ENCODE measurements at places on chromosomes 2 and 18.

DNA sequence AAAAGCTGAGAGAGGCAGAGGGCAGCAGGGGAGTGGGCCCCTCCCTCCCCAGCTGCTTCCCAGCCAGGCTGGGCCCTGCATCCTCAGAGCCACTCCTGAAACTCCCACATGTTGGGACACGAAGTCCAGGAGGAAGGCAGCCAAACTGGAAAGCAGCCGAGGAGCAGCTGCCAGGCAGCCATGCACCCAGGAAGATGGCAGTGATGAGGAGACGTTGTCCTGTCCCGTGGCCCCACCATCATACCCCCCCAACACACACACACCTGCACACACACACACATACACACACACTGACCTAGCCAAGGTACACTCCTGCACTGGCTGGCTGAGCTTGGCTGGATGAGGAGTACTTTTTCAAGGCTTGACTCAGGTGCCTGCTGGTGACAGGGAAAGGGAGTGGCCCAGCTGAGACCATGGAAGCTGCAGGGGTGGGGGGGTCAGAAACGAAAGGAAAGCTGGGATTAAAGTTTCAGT lies 106.0 kb downstream of the CYP26B1 start:
- DNase-seq = peak; percentile 67

DNA sequence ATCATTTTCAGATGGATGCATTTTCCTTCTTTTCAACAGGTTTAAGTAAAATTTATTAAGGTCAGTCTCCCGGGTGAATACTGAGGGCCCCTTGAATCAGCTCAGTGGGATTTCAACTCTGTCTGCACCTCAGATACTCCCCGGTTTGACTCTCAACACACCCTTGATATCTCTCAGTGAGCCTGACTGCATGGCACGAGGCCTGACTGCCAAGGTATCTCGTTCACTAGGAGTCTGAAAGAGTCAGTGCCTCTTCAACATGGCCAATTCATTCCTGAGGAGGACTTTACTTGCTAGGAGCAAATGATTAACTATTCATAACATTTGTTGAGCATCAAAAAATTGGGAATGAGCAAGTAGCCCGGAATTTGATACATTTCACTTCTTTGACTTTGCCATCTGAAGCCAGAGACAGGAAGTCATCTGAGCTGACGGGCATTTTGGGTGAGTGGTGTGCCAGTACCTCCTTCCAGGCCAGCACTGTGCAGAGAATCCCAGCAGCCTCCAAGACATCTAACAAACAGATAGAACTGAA lies 81.0 kb downstream of the VAPA start:
- no peak for DNase-seq

- no peak for DNase-seq
Measured at GRCh38 chr2:231123362-231123898, 1.4 kb downstream of the HTR2B start.

GRCh38 chr18:2826581-2826980 lies 20.2 kb upstream of the EMILIN2 start:
- DNase-seq = no peak

DNA sequence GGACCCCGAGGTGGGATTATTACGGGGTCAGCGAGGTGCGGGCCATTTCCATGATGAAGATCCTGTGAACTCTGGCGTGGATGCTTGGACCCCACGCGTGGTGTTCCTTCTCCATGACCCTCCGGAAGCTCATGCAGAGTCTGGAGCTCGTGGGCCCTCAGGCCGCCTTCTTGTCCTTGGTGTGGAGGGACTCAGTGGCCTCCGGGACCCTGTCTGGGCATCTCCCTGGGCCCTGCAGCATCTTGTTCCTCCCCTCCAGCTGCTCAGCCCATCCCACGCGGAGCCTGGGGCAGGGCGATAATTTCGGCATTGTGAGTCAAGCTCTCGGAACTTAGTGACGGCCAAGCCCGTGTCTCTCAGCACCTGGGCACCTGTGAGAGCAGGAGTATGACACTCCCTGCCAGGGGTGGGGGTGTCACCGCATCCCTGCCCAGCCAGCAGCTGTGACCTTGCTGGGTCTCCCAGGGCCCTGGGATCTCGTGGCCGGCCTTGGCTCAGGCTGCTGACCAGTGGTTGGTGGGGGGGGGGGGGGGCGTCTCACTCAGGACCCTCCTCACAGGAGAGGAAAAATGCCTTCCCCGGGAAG lies 24.6 kb downstream of the RTP5 start:
- DNase-seq = no peak

GRCh38 chr2:125085904-125086303 lies 1060.8 kb downstream of the CNTNAP5 start:
- DNase-seq = no peak

DNA sequence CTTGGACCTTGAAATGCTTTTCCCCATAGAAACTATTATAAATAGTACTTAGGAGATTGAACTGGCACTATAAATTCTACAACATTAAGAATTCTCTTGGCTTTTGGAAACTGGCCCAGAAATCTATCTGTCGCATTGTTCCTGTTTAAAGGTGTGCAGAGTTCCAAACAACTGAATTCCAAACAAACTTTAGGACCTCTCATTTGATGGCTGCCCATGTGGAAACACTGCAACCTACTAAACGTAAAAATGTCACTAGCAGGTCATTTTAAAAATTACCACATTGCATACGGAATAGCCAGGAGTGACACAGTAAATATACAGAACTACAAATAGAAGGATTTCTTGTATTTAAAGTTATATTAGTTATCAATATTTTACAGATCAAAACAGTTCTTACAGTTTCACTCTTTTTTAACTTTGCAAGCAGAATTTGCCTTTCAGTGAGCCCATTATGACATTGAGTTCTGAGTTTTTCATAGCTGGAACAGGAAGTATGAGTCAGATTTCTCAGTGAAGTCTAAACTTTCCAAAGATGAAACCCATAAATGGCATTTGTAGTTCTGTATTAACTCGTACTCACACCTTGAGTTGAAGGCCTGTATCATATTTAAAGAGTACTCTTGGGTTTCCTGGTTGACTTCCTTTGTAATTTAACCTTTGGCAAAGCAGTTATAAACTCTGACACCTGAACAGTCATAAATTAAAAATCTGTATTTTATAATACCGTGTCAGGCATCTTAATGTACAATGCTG lies 142.3 kb upstream of the BOD1L2 start:
- DNase-seq = peak; percentile 26

GRCh38 chr2:136766073-136766404 lies 694 bp downstream of the THSD7B start:
- DNase-seq = no peak

DNA sequence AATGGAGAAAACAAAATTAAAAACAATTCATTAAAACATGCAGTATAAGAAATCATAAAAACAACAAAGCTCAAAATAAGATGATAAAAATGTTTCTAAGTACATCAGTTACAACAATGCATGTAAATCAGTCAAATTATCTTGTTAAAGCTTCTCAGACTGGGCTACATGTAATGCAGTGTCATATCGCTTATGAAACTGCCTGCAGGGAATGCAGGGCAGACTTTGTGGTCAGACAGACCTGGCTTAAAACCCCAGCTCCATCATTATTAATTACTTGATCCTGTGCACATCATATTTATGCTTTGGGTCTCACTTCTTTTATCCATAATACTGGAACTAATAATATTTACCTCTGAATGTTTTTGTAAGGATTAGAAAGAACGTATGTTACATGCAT lies 74.6 kb downstream of the PID1 start:
- no peak for DNase-seq

DNA sequence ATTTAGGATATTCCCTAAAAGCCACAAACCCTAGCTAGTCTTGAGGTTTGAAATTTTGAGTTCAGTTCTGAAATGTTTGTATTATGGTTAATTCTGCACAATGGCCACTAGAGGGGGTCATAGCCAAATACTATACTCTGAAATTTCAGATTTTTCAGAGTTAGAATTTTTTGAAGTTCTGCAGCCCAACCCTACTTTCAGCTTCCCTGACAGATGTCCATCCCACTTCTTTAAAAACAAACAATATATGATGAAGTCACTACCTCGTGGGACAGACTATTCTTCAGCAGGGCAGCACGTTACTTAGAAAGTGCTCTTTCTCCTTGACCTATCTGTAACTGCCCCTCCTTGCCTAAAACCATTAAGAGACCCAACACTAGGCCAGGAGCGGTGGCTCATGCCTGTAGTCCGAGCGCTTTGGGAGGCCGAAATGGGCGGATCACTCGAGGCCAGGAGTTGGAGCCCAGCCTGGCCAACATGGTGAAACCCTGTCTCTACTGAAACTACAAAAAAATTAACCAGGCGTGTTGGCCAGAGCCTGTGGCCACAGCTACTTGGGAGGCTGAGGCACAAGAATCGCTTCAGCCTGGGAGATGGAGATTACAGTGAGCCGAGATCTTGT lies 48.2 kb upstream of the PAPOLG start:
- no peak for DNase-seq

DNA sequence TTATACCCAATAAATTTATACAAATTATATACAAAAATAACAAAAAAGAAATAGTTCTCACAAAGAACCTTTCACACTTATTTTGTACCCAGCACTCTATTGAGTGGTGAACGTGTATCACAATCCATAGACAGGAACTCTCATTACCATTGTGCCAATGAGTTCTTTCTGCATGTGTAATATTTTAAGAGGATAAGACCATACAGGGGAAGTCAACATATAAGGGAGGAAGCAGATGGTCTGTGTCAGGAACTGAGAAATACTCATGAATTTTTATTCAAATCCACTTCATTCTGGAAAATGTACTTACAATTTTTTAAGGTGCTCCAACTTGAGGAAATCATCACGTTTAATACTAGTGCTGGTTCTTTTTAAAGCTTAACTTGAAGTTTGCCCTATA lies 27.1 kb upstream of the ELOA2 start:
- no peak for DNase-seq

GRCh38 chr2:207417301-207417718 lies 112.5 kb upstream of the CREB1 start:
- no peak for DNase-seq

DNA sequence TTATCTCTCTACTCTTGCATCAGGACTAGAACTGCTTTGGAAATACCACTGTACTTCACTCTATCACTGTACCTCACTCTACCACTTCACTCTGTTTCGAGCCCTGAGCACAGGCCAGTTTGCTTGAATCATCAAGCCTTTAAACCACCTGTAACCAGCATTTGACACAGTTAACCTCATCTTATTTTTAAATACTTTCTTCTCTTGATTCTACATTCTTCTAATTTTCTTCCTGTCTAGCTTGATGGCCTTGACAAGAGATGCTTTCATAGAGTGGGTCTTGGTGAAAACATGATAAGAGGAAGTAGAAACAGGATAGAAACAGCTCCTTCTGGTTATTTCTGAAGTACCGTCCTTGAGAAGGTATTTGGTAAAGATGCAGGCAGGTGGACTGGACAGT lies 78.1 kb downstream of the SPIRE1 start:
- DNase-seq = no peak

GRCh38 chr2:54208364-54209240 lies 47.4 kb downstream of the TSPYL6 start:
- no peak for DNase-seq

DNA sequence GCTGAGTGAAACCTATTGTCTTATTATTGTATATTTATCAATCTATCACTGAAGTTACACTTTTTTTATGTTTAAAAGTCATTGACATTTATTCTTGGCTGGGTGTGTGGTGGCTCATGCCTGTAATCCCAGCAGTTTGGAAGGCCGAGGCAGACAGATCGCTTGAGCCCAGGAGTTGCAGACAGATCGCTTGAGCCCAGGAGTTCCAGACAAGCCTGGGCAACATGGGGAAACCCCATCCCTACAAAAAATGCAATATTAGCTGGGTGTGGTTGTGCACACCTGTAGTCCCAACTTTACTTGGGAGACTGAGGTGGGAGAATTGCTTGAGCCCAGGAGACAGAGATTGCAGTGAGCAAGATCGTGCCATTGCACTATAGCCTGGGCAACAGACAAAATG lies 97.8 kb downstream of the EPC2 start:
- DNase-seq = no peak

DNA sequence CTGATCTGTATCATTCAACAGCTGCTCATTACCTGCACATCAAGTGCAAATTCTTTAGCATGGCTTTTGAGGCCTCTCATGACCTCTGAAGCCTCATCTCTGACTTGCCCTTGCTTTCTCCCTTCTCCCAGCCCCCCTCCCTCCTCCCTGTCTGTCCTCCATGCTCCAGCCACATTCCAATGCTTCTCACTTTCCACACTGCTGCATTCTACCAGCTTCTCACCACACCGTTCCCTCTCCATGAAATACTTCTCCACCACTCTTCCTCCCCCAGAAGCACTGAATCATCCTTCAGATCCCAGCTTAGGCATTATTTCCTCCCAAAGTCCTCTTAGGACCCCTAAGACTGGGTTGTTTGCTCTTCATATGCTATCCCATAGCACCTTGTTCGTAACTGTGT lies 26.9 kb downstream of the GCG start:
- DNase-seq = no peak

DNA sequence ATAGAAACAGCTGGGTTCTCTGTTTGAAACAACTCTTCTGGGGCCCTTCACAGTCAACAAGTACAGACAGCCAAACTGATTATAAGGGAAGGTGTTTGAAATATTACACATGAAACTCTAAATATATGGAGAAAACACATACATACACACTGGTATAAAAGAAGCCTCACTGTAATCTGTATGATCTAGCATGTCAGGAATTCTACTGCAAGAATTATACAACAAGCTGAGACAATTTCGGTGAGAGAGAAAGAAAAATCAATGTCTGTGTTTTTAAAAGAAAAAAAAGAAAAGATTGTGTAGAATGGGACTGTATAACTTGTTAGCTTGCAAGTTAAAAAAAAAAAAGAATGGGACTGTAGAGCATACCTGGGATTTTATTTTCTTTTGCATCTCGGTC lies 26.3 kb downstream of the IRS1 start:
- DNase-seq = no peak

- DNase-seq = no peak
Measured at GRCh38 chr2:201969938-201970785, 63.5 kb upstream of the FZD7 start.

DNA sequence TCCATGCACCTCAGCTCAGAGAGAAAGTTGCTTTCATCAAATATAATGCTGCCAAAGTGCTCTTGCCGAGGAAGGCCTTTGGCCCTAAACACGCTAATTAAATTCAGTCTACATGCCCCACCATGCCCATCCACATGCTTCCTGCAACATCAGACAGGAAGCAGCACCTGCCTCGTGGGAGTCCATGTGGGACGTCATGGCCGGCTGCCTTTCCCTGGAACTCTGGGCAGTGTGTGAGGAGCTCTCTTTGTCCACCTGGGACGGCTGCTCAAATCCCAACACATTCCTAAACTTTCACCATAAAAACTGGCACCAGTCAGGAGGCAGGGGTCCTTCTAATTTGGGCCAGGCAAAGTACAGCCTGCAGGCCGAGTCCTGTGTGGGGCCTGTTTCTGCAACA lies 23.1 kb downstream of the FAM178B start:
- no peak for DNase-seq

Data from epithelial cell of prostate (primary cell).